Myocyte (in vitro differentiated cells): ENCODE measurements at places on chromosomes 3 and 15. TPM values are rescaled to one million over a fixed set of nuclear protein-coding genes. Genes with fewer than 3 reads are reported as not detected.

Gene DAZL
- not detected in 2 replicates for total RNA-seq

Gene SPTSSB
- not detected in 2 replicates for total RNA-seq

Gene HHLA2
- not detected in 2 replicates for total RNA-seq

Gene MAGEL2
- total RNA-seq, result 0.16 and 0.31 TPM in 2 replicates

Gene KNG1
- not detected in 2 replicates for total RNA-seq

DNA sequence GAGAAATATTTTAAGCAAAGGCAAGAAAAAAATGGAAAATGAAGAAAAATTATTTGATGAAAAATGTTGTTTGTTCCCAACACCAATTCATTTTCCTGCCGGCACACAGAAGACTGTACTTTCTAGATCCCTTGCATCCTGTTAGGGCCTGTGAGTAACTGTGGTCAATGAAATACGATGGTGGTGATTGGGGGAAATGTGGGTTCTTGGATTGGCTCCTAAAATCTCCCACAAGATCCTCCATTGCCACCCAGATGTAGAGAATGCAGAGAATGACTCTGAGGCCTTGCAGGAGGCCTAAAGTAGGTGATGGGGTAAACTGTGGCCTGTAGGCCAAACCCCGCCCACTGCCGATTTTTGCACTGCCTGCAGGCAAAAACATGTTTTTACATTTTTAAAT lies 46.3 kb upstream of the C3orf70 start:
- no peak for DNase-seq

DNA sequence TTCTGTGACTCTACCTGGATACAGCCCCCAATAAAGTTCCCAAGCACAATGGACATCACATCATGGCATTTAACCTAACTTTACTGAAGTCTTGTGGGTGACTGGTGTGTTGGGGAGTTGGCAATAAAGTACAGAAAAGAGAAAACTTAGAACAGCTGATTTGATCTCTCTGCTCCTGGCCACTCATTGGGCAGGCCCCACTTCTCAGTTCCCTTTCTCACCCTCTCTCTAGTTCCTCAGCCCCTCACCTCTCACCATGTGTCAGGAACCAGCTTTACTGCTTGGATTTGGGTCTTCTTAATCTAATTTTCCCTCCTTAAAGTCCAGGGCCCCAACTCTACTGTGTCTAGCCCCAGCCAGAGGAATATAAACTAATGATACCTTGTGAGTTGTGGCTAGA lies 713 bp upstream of the MUC13 start:
- no peak for DNase-seq

GRCh38 chr15:90083954-90084607 lies 18.2 kb downstream of the IDH2 start:
- DNase-seq, result no peak

DNA sequence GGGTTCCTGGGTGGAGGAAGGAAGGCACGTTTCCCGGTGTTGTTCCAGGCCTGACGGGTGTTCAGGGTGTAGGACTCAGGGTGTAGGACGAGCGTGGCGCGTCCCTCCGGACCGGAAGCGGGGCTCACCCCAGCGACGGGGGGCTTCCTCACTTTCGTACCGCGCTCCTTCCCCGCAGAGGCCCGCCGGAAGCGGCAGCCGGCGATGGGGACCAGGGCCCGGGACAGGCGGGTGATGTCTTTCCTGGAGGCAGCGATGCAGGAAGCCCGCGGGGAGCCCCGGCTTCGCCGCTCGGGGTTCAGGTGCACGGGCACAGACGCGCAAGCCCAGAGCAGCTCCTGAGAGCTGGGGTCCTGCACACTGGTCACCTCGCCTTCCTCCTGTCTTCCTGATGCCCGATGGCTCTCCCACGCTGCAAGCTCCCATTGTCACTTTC lies 13.4 kb downstream of the FOXL2NB start:
- no peak for DNase-seq

DNA sequence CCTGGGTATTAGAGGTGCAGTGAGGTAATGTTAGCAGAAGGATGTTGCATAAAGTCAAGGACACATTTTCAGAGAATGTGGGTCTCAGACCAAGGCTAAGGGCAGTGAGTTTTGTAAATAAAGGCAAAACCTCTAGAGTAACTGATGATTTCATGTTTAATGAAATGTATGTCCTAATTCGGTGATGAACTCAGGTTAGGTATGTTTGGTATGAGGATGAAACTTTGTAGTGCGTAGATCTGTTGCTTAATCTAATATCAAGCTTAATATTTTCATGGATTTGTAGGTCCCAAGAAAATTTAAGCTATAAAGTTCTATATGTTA lies 3.6 kb downstream of the USP50 start:
- DNase-seq, result no peak

DNA sequence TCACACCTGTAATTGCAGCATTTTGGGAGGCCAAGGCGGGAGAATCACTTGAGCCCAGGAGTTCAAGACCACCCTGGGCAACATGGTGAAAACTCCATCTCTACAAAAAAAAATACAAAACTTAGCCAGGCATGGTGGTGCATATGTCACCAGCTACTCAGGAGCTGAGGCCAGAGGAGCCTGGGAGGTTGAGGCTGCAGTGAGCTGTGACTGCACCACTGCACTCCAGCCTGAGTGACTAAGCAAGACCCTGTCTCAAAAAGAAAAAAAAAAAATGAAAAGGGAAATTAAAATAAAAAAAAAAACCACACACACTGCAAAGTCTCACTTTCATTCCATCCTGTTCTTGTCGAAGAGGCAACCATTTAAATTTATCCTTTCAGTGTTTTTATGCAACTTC lies 100.8 kb upstream of the PIAS1 start:
- no peak for DNase-seq

GRCh38 chr15:67501177-67501835 lies 19.6 kb upstream of the C15orf61 start:
- peak; percentile 36 for DNase-seq

- DNase-seq, result no peak
These were observed 40.8 kb upstream of the SLC6A11 start for GRCh38 chr3:10775259-10775658.

DNA sequence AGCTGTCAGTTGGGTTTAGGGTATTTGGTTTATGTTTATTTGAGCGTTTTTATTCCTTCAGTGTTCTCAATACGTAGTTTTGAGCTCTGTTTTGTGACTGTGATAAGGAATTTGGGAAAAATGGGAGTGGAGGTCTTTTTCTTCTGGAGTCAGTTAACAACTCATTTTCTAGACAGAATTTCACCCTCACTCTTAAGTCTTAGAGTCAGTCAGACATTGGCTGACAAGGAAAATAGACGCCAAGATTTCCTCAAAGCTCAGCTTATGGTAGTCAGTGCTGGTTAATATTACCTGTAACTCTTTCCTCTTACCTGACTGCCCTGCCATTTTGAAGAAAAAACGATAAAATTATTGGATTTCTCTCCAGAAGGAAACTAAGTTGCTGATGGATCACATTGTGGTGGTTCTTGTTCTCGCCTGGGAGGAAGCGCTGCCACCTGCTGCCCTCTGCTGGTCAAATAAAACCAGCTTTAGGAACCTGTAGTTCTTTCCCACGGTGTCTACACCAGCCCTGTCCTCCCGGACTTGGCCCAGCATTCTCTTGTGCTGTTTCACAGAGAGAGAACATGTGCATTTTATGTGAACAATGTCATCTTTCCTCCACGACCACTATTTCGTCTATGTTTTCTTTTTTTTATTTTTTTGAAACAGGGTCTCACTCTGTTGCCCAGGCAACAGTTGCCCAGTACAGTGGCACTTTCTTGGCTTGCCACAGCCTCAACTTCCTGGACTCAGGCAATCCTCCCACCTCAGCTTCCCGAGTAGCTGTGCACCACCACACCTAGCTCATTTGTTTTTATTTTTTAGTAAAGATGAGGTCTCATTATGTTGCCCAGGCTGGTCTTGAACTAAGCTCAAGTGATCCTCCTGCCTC lies 41.4 kb upstream of the UMPS start:
- peak; percentile 77 for DNase-seq

GRCh38 chr15:25426896-25427610 lies 11.8 kb downstream of the UBE3A start:
- DNase-seq, result no peak

DNA sequence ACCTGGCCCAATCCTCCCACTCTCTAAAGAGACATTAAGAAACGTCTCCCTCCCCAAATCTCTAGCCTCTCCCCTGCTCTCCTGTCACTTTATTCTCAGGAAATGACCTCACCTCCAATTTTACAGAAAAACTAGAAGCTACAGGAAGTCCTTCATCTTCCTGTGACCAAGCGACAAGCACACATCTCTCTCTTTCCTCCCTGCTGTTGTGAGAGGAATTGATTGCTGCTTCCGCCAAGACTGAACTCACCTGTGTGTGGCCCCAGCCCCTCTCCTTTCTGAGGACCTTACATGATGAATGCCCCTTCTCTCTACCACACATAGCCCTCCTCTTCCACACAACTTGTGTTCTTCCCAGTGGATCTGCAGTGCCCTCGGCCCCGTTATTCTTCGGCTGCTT lies 18.2 kb downstream of the DNAJB8 start:
- no peak for DNase-seq

GRCh38 chr3:42495393-42495792 lies 7.0 kb upstream of the VIPR1 start:
- no peak for DNase-seq

GRCh38 chr3:134956395-134956794 lies 161.3 kb downstream of the EPHB1 start:
- no peak for DNase-seq

GRCh38 chr3:25288413-25288812 lies 139.7 kb upstream of the RARB start:
- no peak for DNase-seq

DNA sequence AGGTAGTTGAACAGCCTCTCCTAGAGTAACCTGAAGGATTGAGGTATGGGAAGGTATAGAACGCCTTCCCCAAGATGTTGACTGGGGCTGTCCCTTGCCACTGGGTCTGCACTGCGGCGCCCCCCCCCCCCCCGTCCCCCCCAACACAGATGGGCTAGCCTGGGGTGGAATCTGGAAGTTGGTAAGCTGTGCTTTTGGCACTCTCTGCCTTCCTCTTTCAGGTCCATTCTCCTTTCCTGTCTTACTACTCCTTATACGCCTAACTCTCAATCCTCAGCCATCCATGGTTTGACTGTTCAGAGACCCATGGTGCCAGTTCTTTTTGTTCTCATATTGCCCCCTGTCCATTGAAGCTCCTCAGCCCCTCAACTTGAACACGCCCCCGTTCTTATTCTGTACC lies 42.8 kb downstream of the MAP2K1 start:
- no peak for DNase-seq

DNA sequence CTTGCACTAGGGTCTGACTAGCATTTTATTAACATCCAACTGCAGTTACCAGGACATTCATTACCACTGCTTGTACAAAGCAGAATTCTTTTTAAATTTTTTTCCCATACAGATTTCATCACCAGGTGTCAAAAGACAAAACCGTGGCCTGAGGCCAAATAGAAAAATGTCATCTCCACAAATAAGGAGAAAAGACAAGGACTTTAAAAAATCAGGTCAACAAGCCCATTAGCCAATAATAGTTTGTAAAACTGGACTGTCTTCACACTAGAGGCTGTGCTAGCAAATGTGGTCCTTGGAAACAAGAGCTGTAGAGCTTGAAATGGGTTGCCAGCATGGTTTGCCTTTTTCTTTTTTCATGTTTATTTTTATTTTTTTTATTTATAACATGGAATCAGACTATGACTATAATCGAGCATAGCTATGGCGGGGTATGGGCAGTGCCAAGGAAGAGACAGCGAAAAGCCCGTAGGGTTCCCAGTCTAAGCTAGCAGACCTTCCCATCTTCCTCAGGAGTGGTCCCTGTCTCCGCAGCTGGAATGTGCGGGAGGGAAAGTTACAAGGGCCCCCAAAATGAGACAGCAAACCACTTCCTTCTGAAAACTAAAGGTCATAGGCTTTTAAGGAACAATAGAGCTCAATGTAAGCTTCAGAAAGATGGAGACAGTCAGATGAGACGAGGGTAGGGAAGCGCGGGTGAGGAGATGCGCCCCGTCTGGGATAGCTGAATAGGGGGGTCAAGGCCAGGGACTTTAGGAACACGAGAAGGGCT lies 1.5 kb downstream of the PTPN9 start:
- peak; percentile 18 for DNase-seq
